T-helper 22 cell (primary cell): ENCODE measurements at places on chromosomes 5 and 9.

DNA sequence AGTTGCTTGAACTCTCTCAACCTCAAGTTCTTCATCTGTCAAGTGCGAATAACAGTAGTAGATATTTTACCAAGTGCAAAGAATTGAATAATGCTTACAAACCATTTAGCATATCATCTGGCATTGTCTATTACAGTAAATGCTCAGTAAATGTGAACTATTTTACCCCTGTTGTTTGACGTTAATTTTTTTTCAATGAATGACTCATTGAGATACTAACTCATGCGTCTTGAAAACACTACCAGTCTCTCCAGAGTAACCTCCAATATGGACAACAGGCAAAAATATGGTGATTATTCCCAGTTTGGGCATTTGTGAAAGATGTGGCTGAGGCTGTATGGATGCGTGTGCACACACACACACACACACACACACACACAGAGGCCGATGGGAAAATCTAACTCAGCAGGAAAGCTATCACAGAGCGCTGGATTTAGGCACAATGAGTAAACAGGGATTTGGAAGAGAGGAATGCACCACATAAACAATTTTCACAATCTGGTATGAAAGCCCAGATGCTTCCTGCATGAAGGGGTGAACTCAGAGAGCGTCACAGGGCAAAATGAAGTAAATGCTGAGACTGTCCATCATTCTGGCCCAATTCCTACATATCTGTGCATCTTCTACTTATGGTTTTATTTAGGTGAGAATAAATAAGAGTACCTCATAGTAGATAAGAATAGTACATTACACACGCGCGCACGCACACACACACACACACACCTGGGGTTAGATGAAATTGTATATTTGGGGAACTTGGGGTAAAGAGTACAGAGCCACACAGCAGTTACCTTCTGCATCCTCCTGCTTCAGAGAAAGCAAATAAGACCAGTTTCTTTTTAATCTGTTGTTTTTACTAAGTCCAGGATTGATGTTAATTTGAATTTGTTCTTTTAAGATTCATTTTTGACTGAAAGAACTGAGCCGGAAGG lies 128.7 kb downstream of the PALM2AKAP2 start:
- no peak for DNase-seq

- no peak for DNase-seq
Measured at GRCh38 chr5:31133488-31133887, 60.0 kb upstream of the CDH6 start.

GRCh38 chr9:69081261-69081660 lies 45.7 kb downstream of the FXN start:
- DNase-seq: no peak

- no peak for DNase-seq
Measured at GRCh38 chr9:93254806-93255493, 71.0 kb downstream of the WNK2 start.

- no peak for DNase-seq
Measured at GRCh38 chr5:131986161-131986912, 25.1 kb downstream of the ACSL6 start.

- no peak for DNase-seq
Measured at GRCh38 chr9:30482499-30482898, 1901.9 kb upstream of the ACO1 start.

- no peak for DNase-seq
Measured at GRCh38 chr5:62538017-62538942, 40.3 kb upstream of the LRRC70 start.

- no peak for DNase-seq
Measured at GRCh38 chr5:59579824-59580167, 313.7 kb downstream of the PDE4D start.

DNA sequence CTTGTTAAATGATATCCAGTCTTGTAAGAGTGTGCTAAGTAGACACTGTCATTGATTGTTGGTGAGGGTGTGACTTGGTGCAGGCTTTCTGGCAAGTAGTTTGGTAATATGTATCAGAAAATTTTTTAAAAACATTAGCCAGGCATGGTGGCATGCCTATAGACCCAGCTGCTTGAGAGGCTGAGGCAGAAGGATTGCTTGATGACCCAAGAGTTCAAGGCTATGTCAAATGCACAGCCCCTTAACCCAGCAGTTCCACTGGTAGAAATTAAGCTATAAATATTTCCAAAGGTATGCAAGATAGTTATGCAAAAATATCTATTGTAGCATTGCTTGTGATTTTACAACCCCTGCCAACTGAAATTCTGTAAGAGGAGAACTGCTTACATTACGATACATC lies 24.2 kb downstream of the ZBTB43 start:
- DNase-seq: no peak

GRCh38 chr5:113778147-113778546 lies 264.7 kb downstream of the YTHDC2 start:
- no peak for DNase-seq

DNA sequence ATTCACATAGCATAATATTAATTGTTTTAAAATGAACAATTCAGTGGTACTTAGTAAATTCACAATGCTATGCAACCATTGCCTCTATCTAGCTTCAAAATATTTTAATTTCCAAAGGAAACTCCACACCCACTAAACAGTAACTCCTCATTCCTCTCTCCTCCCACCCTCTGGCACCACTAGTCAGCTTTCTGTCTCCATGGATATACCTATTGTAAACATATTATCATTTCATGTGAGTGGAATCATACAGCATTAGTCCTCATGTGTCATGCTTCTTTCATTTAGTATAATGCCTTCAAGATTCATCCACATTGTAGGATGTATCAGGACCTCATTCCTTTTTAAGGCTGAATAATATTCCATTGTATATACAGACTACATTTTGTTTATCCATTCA lies 48.6 kb downstream of the PHF2 start:
- no peak for DNase-seq

GRCh38 chr5:62298118-62298517 lies 7.9 kb upstream of the KIF2A start:
- no peak for DNase-seq

DNA sequence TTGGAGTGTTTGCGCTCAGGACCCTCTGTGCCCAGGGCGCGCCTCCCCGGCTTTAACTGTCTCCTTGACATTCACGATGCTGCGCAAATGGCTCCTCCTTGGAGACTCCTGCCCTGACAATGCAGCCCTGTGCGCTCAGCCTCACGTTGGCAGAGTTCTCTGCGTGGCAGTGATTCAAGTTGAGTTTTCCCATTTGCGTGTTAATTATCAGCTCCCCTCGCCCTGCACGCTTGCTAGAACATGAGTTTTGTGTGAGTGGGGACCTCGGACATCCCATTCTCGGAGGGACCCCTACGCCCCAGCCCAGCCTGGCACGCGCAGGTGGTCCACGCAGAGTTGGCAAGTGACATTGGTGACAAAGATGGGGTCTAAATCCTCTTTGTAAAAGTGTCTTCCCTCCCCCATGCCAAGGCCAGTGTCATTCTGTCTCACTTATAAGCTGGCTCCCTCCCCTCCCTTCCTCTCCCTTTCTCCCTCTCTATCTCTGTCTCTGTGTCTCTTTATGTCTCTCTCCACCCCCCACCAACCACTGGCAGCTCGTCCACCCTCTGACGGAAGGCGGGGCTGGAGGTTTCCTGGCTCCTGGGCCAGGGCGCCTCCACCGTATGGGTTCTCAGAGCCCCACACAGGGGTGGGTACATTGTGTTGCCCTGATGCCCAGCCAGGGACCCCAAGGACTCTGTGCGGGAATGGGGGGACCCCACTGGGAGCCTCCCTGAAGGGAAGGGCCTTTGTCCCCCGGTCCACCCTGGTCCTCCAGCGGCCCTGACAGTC lies 169.3 kb downstream of the OLFM1 start:
- DNase-seq: no peak

GRCh38 chr5:157475432-157475831 lies 15.4 kb downstream of the NIPAL4 start:
- no peak for DNase-seq

GRCh38 chr9:38259056-38259455 lies 133.4 kb upstream of the ALDH1B1 start:
- DNase-seq: no peak

GRCh38 chr9:82597241-82598203 lies 465.4 kb downstream of the RASEF start:
- no peak for DNase-seq

GRCh38 chr5:72194846-72195245 lies 87.6 kb downstream of the MAP1B start:
- no peak for DNase-seq
